Fibroblast of lung (primary cell): ENCODE measurements at places on chromosomes 2 and 18. TPM values are rescaled to one million over a fixed set of nuclear protein-coding genes. Genes with fewer than 3 reads are reported as not detected.
A peak's percentile ranks its signal among the peaks of the same experiment; 100 is the strongest.

RNF144A gene
- total RNA-seq: 0.17 and 0.26 TPM in 2 replicates

LCT gene
- total RNA-seq: under 0.01 TPM in 2 replicates

- DNase-seq: no peak
These were observed 729 bp upstream of the SELENOI start for GRCh38 chr2:26345283-26345544.

LOXHD1 gene
- not detected in 2 replicates for total RNA-seq

FSIP2 gene
- 0.26 and 1.7 TPM in 2 replicates for total RNA-seq

- DNase-seq: peak; percentile 91
These were observed 200.6 kb upstream of the RASGRP3 start for GRCh38 chr2:33275689-33276444.

GRCh38 chr2:36698993-36699392 lies 2.5 kb downstream of the VIT start:
- DNase-seq: no peak

GRCh38 chr2:104909317-104909716 lies 55.4 kb downstream of the POU3F3 start:
- no peak for DNase-seq

GRCh38 chr18:36402765-36403396 lies 105.4 kb downstream of the FHOD3 start:
- DNase-seq: peak; percentile 81

GRCh38 chr18:50559752-50560680 lies at the start of gene MAPK4:
MAPK4 (plus strand) TSS chr18:50560087; CDS start chr18:50663959, 103,872 bp downstream.
- peak; percentile 2 for DNase-seq

DNA sequence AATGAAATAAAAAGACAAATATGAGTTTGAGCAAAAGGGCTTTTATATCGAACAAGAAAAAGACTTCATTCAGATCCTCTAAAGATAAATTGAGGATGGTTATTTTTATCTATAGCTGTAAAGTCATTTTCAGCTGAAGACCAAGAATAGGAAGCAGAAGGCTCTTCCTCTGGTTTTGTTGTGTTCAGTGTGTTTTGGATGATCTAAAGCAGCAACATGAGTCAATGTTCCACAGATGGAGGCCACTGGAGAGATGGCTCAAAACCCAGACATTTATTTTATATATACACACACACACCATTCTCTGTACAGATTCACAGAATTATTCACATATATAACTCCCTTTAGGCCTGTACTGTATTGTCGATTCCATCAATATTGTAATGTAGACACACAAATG lies 424.3 kb downstream of the MBD2 start:
- DNase-seq: no peak

DNA sequence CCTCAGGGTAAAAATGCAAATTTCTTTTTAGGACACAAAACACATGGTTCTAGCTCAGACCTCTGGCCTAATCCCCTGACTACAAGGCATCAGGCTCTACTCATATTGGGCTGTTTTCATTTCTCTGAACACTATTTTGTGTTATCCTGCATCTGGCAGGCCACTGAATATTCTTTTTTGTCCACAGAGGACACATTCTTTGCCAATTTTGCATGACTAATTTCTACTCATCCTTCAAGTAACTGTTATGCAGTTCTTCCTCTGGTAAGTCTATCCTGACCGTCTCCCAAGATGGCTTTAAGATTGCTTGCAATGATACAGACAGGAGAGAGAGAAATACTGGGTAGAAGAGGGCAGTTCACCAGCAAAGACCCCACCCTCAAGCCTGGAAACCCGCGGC lies 107.6 kb upstream of the RGPD4 start:
- DNase-seq: no peak

GRCh38 chr18:69795791-69796190 lies 151.9 kb downstream of the CD226 start:
- DNase-seq: no peak

DNA sequence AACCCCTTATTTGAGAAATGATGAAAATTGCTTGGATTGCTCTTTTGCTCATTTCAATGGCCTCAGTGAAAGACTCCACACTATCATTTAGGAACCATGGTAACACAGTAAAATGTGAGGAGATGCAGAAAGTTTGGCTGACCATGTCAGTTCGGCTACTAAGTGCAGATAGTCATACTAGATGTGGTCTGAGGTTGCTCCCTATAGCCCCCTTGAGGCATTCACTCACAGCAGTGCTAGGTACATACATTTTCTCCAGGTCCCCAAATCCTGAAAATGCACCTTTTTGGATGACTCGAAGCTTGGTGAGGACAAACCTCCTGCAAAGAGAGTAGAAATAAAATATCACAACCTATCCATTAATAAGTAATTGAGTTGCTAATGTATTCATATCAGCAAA lies 86.3 kb downstream of the FSHR start:
- DNase-seq: no peak
